NCI-H1930 (cell line): ENCODE measurements at places on chromosomes 2 and 18.

DNA sequence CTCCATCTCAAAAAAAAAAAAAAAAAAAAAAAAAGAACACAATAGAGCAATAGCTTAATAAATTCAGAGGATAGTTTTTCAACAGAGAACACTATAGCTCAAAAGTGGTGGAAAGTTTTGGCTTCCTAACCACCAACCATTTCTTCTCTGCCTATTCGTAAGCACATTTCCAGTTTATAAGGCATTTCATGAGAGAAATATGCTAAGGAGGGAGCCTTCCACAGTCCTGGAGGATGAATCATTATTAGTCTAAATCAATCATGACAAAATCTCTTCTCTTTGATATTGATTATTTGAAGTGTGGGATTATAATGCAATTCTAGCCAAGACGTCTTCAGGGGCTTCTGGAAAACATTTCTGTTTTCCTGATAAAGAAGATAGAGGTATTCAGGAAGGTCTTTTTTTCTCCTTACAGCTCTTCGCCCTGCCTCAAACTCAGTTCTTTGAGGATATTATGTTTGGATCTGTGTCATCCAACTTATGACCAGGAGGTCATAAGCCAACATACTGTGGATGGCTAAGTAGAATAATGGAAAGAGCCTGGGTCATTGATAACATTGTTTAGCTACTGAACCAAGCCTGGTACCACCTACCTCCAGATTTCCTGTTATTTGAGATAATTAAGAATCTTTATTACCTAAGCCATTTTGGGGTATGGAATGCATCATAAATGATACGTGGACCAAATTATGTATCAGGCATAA lies 207.3 kb downstream of the TRIB2 start:
- no peak for DNase-seq

DNA sequence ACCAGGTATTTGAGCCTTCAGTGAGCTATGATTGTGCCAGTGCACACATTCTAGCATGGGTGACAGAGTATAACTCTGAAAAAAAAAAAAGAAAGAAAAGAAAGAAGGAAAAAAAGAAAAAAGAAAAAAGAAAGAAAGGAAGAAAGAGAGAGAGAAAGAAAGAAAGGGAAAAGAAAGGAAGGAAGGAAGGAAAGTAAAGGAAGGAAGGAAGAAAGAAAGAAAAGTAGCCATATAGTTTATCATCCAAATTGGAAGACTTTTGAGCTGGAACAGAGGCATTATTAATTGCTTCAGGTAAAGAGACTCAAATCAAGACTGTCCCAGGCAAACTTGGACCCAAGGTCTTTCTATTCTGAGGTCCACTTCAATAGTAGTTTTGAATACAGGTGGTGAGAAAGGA lies 32.9 kb upstream of the ZEB2 start:
- no peak for DNase-seq

DNA sequence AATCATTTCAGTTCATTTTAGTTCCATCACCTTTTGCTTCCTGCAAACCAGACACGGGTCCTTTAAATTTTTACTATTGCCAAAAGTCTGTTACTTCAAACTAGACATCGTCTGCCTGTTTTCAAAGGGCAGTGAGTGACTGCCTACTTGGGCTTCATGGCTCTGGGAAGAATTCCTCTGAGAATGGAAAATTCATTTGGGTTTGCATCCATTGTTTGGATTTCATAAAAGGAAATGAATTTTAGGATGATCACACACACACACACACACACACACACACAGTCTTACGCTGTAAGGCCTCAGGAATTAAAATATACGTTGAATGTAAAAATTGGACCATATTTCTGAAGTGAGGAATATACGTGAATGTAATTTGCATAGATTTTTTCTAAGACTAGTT lies 1584.3 kb upstream of the ACVR2A start:
- DNase-seq, result no peak

DNA sequence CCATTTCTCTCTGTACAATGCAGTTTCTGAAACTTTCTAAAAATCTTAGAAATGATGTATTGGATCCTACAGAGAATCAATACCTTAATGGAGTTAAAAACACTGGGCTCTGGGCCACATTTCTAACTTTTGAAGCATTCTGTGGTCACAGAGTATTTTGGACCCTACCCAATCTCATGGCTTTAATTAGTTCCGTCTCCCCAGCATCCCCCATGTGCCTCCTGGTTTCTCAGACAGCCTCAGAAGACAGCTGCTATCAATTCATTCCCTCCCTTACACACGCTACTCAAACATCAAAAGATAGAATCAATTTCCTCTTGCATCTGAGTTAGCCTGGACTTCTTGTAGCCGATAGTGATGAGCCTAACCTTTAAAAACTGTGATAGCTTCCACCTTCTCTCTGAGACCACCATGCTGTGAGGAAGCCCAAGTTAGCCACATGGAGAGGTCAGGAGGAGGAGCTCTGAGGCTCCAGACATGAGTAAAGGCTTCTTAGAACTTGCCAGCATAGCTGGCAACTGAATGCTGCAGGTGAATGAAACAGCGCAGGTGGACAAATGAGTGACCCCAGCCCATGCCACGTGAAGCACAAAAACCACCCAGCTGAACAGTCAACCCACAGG lies 10.4 kb downstream of the ADCY3 start:
- DNase-seq, result no peak

DNA sequence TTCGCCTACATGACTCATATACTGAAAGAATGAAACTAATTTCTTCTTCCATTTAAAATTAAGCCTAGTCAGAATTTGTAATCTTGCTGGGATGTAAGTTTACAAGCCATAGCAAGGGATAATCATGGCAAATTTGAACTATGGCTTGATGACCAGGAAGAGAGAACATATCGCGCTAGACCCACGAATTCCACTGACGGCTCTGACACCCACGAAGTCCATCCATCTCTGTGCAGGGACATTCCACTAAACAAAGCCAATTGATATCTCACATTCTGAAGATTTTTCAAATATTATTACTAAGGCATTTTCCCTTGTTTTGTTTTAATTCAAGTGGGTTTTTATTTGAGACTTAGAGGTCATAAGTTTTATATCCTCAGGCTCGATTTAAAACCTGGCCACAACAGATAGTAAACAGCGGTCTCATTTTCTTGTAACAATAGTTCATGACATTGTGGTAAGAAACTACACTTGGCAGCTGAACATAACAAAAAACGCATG lies 113.0 kb downstream of the QPCT start:
- DNase-seq, result no peak

GRCh38 chr2:241482126-241482955 lies 26.0 kb downstream of the STK25 start:
- no peak for DNase-seq

DNA sequence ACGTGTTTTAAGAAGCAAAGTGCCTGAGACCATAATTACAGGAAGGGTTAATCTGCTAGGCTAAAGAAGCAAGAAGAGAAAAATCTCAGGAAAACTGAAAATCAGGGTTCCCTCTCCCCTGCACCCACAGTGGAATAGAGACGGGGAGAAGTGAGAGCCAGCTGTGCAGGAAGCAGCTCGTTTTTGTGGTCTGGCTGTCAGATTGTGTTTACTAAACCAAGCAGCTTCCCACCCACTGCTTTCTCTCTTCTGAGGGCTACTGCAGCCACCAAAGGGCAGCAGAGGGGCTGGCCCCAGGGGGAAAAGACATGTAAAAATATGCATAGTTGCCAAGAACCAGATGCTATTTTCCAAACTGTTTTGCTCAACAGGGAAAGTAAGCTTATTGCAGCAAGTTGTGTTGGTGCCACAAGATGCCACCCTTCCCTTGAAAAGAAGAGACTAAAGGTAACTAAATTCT lies 72.6 kb upstream of the THUMPD2 start:
- DNase-seq, result no peak
